Airway epithelial cell (primary cell): ENCODE measurements at places on chromosomes 13 and 19. TPM values are rescaled to one million over a fixed set of nuclear protein-coding genes. Genes with fewer than 3 reads are reported as not detected.

The CEACAM6 gene
- 25.0 and 35.1 TPM in 2 replicates for total RNA-seq

The TUBB4A gene
- total RNA-seq: 0.14 TPM in 1 of 2 replicates, not detected in the other

The ANGPTL8 gene
- not detected in 2 replicates for total RNA-seq

The PLVAP gene
- total RNA-seq: not detected in 2 replicates

The MCEMP1 gene
- total RNA-seq: not detected in 2 replicates

The ZNF419 gene
- 5.9 and 7.2 TPM in 2 replicates for total RNA-seq

The SIGLEC14 gene
- total RNA-seq: not detected in 2 replicates

The FBXO27 gene
- total RNA-seq: 9.2 and 11.9 TPM in 2 replicates

The WDR87 gene
- not detected in 2 replicates for total RNA-seq
